NCI-H1105 (cell line): ENCODE measurements at places on chromosomes 1 and 21.

GRCh38 chr21:37702241-37702640 is 214.0 kb downstream of the KCNJ6 start:
- DNase-seq, result no peak

GRCh38 chr1:71950579-71950978 is 331.8 kb downstream of the NEGR1 start:
- DNase-seq, result no peak

GRCh38 chr1:69913977-69914376 is 291.4 kb downstream of the LRRC40 start:
- DNase-seq, result no peak

DNA sequence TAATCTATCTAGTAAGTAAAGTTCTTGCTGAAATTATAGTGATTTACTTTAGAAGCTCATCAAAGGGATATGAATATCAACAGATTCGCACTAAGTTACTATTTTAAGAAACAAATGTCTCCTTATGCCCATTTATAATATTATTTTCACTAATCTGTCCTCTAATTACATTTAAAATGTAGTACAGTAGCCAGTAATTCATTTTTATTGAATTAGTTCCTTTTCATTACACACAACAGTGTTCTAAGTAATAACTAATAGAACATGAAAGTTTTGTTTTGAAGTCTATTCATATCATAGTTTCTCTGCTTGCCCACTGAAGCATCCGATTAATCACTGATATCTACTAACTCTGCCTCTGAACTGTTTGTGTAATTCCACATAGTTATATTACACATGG is 225.8 kb downstream of the NEGR1 start:
- DNase-seq, result no peak

DNA sequence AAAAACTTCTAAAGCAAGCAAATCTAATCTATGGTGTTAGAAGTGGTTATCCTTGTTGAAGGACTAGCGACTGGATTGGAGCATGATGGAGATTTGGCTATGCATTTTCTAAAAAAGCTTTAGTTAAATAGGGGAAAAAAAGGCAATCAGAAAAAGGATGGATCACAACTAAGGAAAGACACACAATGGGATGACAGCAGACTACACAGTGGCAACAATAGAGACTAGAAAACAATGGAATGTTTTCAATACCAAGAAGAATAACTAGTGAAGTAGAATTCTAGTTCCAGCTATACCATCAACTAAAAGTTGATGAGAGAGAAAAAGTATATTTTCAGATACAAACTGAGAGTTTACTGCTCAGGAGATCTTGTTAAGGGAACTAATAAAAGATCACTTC is 605.8 kb downstream of the PTPRU start:
- DNase-seq, result no peak

DNA sequence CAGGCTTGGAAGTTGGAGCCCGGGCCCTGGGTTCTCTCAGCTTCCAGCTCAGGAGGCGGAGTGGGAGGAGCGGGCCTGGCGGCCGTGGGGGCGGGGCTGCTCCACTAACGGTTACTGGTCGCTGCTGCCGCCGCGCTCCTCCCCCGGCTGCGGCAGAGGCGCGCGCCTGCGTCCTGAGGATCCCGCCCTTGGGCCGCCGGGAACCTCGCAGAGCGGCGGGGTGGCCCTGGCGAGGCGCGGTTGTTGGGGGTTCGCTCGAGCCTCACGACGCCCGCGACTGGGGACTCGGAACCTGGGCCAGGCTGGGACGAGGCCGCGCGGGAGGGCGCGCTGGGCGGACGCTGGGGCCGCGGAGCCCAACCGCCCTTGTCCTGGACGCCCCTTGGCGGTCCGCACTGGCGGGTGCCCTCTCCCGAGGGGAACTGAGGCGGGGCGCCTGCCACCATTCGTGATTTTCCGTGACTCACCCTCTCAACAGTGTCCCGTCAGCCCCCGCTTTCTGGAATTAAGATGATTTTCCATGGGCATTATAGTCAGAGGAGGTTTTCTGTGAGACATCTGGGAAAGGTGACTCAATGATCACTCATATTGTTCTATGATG is 34.1 kb downstream of the OR2G3 start:
- no peak for DNase-seq

GRCh38 chr1:84427250-84428188 is 29.2 kb downstream of the DNASE2B start:
- DNase-seq, result no peak

GRCh38 chr1:161949548-161949947 is 74.1 kb downstream of the OLFML2B start:
- DNase-seq, result no peak

DNA sequence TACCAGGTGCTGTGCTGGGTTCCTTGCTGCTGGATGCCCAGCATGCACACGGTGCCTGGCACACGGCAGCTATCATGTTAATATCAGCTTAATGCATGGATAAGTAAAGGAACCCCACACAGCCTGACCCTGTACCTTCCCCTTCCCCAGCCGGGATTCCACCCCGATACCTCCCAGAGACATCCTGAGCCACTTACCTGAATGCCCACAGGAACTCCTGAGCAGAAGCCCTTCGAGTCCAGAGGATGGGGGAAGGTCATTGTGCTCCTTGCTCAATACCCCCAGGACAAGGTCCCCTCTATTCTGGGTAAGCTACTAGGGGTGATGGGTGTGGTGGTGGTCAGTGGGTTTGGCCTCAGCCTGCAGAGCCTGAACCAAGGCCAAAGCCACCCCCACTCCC is 1.4 kb downstream of the FAM131C start:
- DNase-seq, result no peak

DNA sequence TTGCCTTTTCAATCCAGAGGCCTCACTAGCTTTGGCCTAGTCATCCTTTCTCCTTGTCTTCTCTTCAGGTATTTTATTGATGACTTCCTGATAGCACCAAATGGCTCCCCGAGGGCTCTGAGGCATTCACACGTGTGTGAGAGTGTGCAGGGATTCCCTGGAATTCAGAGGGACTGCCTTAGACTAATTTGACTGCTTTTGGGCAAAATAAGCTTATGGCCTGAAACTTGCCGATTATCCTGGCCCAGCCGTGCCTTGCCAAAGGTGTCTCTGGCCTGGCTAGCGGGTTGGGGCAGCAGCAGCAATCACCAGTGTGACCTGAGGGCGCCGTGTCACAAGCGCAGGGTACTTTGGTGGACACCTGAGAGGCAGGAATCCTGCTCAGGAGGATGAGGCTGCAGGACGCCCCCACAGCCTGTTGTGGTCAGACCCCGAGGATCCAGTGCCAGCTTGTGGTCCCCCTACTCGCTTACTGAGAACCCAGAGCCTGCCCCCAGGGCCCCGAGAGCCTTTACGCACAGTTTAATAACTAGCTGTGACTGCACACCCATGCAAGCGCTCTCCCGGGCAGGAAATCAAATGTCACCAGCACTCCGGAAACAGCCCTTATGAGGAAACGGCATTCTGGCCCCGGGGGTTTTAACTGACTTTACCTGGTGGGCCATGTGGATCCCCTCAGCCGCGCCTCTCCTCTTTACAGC is 62.8 kb upstream of the PDE9A start:
- DNase-seq, result no peak

GRCh38 chr1:94925004-94925403 is 1.9 kb downstream of the CNN3 start:
- no peak for DNase-seq

DNA sequence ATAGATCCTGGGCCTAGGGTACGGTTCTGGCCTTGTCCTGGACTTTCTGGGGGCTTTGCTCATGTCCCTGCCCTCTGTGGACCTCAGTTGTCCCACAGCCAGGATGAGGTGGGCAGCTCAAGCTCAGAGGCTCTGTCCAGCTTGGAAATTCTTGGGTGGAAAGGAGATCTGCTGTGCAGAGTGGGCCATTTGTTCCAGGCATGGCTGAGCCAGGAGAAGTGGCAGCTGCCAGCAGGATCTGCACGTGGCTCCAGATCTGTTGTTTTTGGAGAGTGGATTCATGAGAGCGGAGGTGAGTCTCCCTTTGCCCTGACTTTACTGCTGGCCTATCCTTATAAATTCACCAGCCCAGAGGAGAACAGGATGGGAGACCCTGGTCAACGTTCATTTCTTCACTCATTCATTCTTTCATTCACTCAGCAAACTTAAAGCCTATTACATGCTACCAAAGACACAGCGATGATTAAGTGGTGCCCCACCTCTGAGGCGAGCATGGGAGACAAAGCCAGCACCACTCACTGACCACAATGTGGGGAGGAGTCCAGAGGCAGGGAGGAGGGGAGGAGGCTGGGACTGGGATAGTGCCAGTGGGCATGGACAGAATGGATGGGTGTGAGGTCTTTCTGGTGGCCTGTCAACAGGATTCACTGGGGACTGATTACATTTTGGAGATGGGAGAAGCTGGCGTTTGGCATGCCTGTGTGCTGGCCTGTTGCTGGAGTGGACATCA is 205.1 kb downstream of the TRABD2B start:
- no peak for DNase-seq

GRCh38 chr1:184553845-184554244 is 167.0 kb downstream of the C1orf21 start:
- DNase-seq, result no peak

GRCh38 chr1:59015708-59016107 is 231.9 kb upstream of the JUN start:
- no peak for DNase-seq

DNA sequence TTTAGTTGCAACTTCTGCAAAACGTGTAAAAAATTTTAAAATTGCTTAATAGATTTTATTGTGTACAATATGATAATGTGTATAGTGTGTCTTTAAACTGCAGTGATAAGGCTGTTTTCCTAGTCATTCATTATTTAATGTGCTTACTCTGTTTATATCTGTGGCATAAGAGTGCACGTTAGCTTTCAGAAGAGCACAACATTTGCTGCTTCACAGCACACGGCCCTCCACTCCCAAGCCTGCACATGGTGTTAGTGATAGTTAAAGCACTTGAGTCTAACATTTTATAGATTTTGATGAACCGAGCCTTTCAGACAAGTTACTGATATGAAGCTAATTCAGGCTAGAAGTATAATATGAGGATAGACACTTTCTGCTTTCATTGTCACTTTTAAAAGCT is 120.6 kb downstream of the ADGRL2 start:
- DNase-seq, result no peak

GRCh38 chr1:239437822-239438221 is 51.5 kb downstream of the CHRM3 start:
- DNase-seq, result no peak

- peak; percentile 38 for DNase-seq
These were observed 47.1 kb downstream of the LEPR start for GRCh38 chr1:65467536-65467935.

DNA sequence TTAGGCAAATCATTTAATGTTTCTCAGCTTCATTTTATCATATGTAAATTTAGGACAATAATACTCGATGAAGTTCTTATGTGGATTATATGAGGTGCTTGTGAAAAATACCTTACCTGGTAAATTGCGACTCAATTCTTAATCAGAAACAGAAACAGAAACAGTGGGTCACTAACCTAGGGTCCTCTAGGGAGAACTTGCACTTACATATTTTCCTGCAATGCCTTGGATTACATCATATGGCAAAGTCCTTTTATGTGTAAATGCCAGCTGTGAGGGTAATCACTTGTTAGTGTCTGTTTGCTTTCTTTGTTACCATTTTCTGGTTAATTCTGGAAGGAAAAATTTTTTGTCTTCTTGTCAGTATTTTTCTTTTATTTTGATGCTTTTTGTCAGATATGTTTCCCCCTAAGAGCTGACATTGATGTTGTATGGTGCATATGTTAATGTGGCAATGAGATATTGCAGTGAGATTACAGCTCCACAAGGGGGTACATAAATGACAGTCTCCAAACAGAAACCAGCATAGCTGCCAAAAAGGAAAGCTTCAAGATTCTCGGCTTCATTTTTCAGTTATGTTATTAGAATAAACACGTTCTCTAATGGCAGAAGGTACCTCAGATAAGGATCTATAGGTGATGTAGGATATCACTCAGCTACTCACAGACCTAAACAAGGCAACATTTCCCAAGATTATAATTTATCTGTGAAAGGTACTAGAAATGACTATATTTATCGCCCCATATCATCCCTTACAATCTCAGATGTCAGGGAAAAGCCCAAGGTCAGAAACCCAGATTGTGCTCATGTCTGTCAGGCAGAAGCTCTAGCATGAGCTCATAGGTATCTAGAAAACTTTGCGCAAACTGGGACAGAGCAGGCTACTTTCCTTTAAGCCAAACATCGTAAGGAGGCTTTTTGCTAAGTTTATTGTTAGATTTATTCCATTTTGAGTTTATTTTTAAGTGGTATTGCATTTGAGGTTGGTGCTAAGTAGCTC is 119.9 kb downstream of the FASLG start:
- DNase-seq, result no peak

DNA sequence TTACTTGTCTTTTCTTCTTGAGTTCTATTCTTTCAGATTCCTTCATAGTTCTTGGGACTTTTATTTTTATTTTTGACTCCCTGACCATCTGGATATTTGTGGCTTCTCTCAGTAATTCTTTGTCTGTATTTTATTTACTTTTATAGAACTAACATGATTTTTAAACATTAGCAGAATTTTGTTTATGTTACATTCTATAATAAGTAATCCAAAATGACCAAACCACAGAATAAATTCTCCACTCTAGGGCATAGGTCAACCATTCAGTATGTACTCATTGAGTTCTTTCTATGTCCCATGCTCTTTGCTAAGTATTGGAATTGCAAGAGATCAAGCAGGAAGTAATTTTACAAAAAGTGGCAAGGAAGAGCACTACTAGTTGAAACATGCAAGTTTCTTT is 969.0 kb downstream of the TTLL7 start:
- DNase-seq, result no peak

GRCh38 chr1:47995306-47996050 is 1.7 kb downstream of the TRABD2B start:
- no peak for DNase-seq

DNA sequence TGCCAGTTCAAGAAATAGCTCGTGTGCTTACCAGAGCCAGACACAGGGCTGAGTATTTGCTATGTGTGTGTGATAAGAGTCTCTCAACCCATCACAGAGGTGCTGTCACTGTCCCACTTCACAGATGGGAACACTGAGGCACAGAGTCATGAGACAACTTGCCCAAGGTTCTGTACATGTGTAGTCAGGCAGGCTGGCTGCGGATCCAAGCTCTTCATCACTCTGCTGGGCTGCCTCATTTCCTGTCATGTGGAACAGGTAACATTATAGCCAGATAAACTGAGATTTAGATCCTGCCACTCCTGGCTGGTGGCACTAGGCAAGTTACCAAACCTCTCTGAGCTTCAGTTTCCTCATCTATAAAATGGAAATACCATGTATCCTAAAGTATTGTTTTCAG is 77.8 kb downstream of the ITPKB start:
- no peak for DNase-seq

DNA sequence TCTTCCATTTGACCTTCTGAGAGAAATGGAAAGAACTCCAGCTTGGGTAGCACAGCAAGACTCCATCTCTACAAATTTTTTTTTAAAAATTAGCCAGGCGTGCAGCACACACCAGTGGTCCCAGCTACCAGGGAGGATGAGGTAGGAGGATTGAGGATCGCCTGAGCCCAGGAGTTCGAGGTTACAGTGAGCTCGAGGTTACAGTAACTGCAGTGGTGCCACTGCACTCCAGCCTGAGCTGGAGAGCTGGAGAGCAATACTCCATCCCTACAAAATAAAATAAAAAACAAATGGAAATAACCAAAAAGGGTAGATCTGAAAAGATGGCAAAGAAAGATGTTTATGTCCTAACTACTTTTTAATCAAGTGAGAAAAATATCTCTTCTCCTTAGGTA is 14.5 kb downstream of the POGZ start:
- DNase-seq, result no peak
